ENCODE measurements at places on chromosomes 7 and 10.

GRCh38 chr10:69179089-69179742 lies 818 bp upstream of the SUPV3L1 start:
- DNase-seq, result peak; percentile 5

- no peak for DNase-seq
Observed at GRCh38 chr7:135447748-135448147, 62.2 kb downstream of the CNOT4 start.

DNA sequence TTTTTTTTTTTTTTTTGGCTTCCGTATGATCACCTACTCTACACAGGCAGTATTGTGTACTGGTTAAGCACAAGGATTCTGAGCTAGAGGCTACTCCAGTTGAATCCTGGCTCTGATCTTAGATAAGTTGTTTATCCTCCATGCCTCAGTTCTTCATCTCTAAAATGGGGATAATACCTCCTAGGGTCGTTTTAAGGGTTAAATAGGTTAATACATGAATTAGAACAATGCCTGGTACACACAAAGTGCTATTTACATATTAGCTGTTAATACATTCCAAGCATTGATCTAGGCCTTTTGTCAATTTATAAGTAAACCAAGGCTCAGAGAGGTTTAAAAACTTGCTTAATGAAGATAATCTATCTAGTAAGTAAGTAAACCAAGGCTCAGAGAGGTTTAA lies 59.0 kb downstream of the ST7 start:
- no peak for DNase-seq

- DNase-seq, result peak; percentile 70
Observed at GRCh38 chr7:38215735-38216670, 38.0 kb downstream of the STARD3NL start.

- DNase-seq, result no peak
Observed at GRCh38 chr10:124611738-124612137, 132.4 kb downstream of the FAM53B start.

DNA sequence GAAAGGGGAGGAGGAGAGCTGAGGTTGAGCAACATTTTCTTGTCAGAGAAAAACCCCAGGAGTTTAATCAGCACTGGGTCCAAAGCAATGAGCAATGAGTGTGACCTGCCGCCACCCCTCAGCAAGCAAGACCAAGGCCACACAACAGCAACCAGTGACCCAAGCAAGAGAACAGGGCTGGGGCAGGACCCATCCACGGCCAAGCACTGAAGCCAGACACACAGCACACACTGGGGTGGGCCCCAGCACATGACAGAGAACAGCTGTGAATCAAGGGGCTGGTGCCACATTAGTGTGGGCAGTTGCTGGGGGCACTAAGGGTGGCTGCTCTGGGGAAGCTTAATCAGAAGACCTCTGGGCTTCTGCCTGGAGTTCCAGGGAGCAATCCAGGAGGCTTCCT lies 16.2 kb downstream of the TMEM72 start:
- no peak for DNase-seq

- DNase-seq, result no peak
Observed at GRCh38 chr7:121331574-121331973, 2.8 kb downstream of the WNT16 start.

- no peak for DNase-seq
Observed at GRCh38 chr10:78473006-78473405, 439.3 kb downstream of the RPS24 start.

DNA sequence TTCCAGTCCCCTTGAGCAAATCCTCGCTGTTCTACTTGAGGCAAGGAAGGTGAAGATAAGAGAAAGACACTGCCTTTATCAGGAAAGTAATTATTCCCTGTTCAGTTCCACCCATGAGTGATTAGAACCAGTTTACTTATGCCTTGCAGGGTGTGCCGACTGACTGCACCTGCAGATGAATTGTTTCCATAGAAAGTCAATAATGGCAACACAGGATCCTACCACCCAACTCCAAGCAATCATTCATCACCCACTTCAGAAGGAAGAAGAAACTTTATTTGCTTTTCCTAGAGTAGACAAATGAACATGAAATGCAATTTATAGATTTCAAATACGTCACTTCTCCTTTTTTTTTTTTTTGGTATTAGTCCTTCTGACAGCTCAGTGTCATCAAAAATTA lies 383.9 kb downstream of the SORCS1 start:
- DNase-seq, result no peak

- DNase-seq, result no peak
Observed at GRCh38 chr10:45468079-45468478, 94.1 kb downstream of the ALOX5 start.

GRCh38 chr10:104002911-104003310 lies 36.0 kb downstream of the SLK start:
- DNase-seq, result no peak

GRCh38 chr10:86974484-86974883 lies 6.2 kb downstream of the ADIRF start:
- no peak for DNase-seq

GRCh38 chr7:47371733-47372368 lies 210.1 kb downstream of the TNS3 start:
- DNase-seq, result no peak

GRCh38 chr7:6181136-6181535 lies 91.3 kb downstream of the CYTH3 start:
- no peak for DNase-seq
